ENCODE measurements at places on chromosomes 4 and X. TPM values are rescaled to one million over a fixed set of nuclear protein-coding genes. Genes with fewer than 3 reads are reported as not detected.
A peak's percentile ranks its signal among the peaks of the same experiment; 100 is the strongest.

FTSJ1 gene
- 42.2 TPM for total RNA-seq

NPNT gene
- total RNA-seq, result 68.9 TPM

IL1RAPL1 gene
- total RNA-seq, result 0.46 TPM

PABPC1L2B gene
- total RNA-seq, result not detected

TAF7L gene
- total RNA-seq, result not detected

CCNB3 gene
- 4.9 TPM for total RNA-seq

ZAR1 gene
- total RNA-seq, result not detected

RAB9B gene
- 11.6 TPM for total RNA-seq

PRDM8 gene
- 24.4 TPM for total RNA-seq

- no peak overlapping the region for H3K4me3 ChIP-seq
- DNase-seq, result no peak
- H3K27me3 ChIP-seq, result no peaks in the 10 kb centered on the region
- no peaks in the 10 kb centered on the region for H3K4me1 ChIP-seq
- no peaks in the 10 kb centered on the region for H3K36me3 ChIP-seq
Measured at GRCh38 chrX:131734621-131735020, 190.7 kb downstream of the OR13H1 start.

GRCh38 chrX:109190542-109190941, 291.3 kb downstream of the GUCY2F start:
- H3K4me1 ChIP-seq, result no peaks in the 10 kb centered on the region
- no peak overlapping the region for H3K27ac ChIP-seq
- no peak for DNase-seq
- no peaks in the 10 kb centered on the region for H3K36me3 ChIP-seq
- no peaks in the 10 kb centered on the region for H3K27me3 ChIP-seq

DNA sequence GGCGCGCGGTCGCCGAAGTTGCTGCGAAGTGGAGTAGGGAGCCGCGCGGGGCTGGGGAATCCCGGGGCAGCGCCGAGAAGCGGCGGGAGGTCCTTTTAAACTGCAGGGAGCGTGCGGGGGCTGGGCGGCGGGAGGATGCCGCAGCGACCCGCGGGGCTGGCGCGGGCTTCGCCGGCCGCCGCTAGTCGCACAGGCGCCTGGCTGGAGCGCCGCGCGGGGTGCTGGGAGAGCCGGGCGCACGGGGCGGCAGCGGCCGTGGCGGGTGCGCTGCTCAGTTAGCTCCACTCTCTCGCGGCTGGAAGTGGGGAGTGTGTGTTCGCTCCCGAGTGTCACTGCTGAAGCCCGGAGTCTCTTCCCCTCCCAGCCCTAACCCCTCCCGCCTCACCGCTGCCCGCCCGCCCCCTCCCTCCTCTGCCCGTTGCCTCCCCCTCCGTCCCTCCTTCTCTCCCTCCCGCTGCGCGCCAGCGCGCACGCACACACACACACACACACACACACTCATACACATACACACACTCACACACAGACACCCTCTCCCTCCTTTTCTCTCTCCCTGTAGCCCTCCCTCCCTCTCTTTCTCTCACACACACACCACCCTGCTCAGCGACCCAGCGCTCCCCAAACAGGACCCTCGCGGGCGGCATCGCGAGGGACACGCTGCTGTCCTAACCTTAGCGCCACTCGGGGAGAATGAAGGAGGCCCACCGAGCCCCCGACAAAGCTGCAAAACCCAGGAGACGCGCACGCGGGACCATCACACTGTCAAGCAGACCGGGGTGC, at the start of gene NDNF:
TSS of gene NDNF (minus strand) at position 312 of the 780 bp plus-strand sequence. CDS start 26,698 bp downstream, outside the sequence.
- H3K4me1 ChIP-seq, result peaks cover 24% of the 10 kb centered on the region
- no peaks in the 10 kb centered on the region for H3K36me3 ChIP-seq
- peaks cover 29% of the 10 kb centered on the region for H3K27me3 ChIP-seq
- H3K4me3 ChIP-seq, result peak within 1 kb of the TSS; percentile 67
- H3K27ac ChIP-seq, result peak within 1 kb of the TSS; percentile 64

DNA sequence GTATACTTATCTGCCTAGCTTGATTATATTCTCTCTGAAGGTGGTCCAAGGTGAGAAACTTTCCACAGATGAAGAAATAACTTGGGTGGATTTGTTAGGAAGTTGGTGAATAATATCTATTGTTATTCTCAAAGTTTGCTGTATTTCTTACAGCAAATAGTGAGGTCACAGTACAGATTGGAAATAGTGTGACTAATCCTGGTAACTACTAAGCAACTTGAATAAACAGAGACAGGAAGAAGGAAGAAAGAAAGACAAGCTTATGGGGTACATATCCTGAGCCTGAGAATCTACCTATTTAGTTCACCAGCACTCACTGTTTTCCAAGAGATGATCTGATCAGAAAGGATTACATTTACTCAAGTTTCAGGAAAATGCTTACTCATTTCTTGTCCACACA, 1416.1 kb downstream of the RPA4 start:
- H3K27ac ChIP-seq, result no peak overlapping the region
- H3K27me3 ChIP-seq, result no peaks in the 10 kb centered on the region
- no peaks in the 10 kb centered on the region for H3K36me3 ChIP-seq
- DNase-seq, result no peak
- no peak overlapping the region for H3K4me3 ChIP-seq

DNA sequence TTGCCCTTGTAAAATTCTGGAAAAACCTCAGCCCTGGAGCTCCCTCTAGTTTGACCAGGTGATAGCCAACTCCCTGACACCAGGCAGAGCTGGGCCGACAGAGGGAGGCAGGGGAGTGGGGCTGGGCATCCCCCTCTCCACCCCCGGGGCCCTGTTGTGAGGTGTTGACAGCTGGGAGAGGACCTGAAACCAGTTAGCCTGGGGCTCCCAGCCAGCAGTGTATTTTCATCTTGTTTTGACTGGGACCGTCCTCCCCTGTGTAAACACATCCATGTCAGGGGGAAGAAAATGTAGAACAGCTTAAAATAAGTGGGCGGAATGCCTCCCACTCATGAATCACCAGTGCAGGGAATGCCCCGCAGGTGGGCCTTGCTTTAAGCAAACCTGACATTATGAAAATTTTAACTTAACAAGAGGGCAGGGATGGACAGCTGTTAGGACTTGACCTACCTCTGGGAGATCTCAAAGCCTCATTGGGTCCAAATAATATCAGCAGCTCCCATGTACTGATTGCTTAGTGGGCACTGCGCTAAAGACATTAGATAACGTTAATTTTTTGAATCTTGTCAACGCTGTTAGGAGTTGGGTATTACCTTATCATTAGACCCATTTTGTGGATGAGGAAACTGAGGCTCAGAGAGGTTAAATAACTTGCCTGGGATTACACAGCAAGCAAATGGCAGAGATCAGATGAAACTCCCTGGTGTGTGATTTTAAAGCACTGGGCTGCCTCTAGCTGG, 45.9 kb downstream of the TSC22D3 start:
- no peaks in the 10 kb centered on the region for H3K27me3 ChIP-seq
- H3K4me1 ChIP-seq, result peaks cover 93% of the 10 kb centered on the region
- H3K27ac ChIP-seq, result peak overlapping the region; percentile 82
- no peak for DNase-seq
- no peak overlapping the region for H3K4me3 ChIP-seq

DNA sequence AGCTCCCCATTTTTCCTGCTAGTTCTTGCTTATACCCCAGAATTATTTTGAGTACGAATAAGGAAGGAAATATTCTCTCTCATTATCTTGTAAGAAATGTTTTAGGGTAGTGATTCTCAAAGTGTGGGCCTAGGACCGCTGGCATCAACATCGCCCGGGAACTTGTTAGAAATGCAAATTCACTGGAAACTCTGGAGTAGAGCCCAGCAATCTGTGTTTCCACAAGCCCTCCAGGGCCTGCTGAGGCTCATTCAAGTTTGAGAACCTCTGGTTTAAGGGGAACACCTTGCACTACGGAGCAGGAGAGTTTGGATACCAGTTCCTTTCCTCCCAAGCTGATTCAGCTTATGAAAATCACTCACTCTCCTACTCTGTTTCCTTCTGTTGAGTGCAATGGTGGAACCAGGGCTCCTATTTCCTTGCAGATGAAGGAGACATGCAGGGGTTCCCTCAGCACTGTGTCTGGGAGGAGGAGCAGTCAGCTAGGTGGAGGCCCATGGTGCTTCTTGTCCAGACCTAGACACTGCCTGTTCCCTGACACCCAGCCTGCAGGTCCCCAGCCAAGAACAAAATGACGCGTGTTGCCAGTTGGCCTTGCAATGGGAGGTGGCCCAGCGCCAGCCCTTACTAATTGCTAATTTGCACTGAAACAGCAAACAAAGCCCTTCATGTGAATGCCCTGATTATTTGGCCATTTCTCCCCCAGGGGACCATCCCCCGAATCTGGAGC, 68.5 kb downstream of the CYTL1 start:
- no peak overlapping the region for H3K27ac ChIP-seq
- H3K36me3 ChIP-seq, result no peaks in the 10 kb centered on the region
- H3K4me3 ChIP-seq, result no peak overlapping the region
- DNase-seq, result peak; percentile 66

DNA sequence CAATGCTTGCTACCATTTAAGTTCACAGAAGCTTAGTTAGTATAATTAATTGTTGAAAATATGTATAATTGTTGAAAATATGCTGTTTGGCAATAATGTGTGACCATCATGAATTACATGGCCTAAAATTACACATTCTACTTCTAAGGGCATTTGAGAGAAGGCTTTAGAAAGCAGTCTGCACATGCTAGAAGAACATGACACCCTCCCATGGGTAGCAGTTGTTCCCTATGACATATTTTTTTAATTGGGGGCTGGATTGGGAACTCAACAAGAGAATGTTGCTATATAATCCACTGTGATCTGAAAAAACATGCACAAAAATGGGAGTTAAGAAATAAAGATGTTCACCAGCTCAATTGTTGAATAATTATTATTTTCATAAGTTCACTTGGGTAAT, 331.4 kb downstream of the ARHGAP24 start:
- H3K4me3 ChIP-seq, result no peak overlapping the region
- no peaks in the 10 kb centered on the region for H3K27me3 ChIP-seq
- H3K36me3 ChIP-seq, result no peaks in the 10 kb centered on the region
- H3K4me1 ChIP-seq, result peaks cover 13% of the 10 kb centered on the region

- no peak for DNase-seq
- H3K4me1 ChIP-seq, result peaks cover 23% of the 10 kb centered on the region
Measured at GRCh38 chrX:13090027-13090338, 45.6 kb upstream of the FAM9C start.

DNA sequence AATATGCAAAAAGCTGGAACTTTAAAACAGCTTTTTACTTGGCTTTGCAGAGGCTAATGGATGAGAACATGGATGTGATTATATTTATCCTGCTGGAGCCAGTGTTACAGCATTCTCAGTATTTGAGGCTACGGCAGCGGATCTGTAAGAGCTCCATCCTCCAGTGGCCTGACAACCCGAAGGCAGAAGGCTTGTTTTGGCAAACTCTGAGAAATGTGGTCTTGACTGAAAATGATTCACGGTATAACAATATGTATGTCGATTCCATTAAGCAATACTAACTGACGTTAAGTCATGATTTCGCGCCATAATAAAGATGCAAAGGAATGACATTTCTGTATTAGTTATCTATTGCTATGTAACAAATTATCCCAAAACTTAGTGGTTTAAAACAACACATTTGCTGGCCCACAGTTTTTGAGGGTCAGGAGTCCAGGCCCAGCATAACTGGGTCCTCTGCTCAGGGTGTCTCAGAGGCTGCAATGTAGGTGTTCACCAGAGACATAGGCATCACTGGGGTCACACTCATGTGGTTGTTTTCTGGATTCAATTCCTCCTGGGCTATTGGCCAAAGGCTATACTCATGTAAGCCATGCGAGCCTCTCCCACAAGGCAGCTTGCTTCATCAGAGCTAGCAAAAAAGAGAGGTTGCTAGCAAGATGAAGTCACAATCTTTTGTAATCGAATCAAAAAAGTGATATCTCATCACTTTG, 15.6 kb downstream of the TLR8 start:
- no peak overlapping the region for H3K27ac ChIP-seq
- H3K27me3 ChIP-seq, result no peaks in the 10 kb centered on the region
- no peak for DNase-seq
- no peaks in the 10 kb centered on the region for H3K36me3 ChIP-seq

DNA sequence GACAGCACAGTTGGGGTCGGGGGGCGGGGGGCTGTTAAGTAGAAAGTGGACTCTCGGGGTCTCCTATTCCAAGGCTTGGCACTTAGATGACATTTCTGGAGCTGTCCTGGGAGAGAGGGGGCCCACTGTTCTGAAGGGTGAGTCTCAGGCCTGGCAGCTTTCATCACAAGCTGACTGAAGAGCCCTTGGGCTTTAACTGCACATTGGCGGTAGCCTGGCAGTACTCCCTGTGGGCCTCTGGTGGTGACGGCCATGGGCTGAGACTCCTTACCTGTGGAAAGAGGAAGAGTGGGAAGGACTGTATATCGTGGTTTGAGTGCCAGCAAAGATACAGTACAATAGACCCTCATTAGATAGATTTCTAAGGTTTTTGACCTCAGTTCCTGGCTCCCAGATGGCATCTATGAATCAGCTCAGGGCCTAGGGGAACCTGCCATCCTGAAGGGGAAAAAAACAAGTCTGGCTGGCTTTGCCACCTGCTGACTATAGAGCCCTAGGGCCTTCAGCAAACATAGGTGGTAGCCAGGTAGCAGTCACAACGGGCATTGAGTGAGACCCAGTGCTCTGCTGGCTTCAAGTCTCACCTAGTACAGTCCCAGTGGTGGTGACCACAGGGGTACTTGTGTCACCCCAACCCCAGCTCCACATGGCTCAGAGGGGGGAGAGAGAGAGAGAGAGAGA, 87.9 kb downstream of the ANKRD17 start:
- no peak for DNase-seq
- no peak overlapping the region for H3K27ac ChIP-seq
- no peaks in the 10 kb centered on the region for H3K27me3 ChIP-seq

DNA sequence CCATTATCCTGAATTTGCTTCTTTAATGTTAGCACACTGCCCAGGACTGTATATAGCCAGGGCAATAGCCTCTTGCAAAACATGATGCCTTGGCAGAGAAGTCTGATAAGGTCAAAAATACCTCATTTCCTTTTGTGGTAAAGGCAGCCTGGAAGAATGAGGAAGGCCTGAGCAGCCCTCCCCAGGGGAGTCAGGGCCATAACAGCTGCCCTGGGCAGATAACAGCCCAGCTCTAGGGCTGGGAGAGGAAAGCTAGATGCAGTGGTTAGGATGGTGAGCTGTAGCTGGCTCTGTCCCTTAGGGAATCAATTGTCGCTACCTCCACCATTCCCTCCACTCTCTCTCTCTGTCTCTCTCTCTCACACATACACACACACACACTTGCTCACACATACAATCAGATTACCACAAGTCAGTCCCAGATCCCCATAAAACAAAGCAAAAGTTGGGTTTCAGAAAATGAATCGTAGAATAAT, 29.2 kb downstream of the EFHC2 start:
- H3K4me3 ChIP-seq, result no peak overlapping the region
- no peak overlapping the region for H3K27ac ChIP-seq
- H3K27me3 ChIP-seq, result no peaks in the 10 kb centered on the region
- H3K4me1 ChIP-seq, result peaks cover 4% of the 10 kb centered on the region

Data from esophagus muscularis mucosa (tissue), 4 donors.